ENCODE measurements at places on chromosomes 3 and 15.

DNA sequence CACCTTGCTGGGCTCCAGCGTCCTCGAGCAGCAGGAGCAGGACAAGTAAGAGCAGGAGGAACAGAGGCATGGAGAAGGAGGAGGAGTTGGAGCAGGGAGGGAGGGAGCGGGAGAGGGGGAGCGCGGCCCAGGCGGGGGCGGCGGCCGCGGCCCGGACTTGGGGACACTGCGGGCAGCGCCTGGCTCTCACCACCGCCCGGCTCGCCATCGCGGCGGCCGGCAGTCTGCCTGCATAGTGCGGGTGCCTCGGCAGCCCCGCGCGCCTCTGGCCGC is 440 bp downstream of the DCBLD2 start:
- peak; percentile 74 for DNase-seq

DNA sequence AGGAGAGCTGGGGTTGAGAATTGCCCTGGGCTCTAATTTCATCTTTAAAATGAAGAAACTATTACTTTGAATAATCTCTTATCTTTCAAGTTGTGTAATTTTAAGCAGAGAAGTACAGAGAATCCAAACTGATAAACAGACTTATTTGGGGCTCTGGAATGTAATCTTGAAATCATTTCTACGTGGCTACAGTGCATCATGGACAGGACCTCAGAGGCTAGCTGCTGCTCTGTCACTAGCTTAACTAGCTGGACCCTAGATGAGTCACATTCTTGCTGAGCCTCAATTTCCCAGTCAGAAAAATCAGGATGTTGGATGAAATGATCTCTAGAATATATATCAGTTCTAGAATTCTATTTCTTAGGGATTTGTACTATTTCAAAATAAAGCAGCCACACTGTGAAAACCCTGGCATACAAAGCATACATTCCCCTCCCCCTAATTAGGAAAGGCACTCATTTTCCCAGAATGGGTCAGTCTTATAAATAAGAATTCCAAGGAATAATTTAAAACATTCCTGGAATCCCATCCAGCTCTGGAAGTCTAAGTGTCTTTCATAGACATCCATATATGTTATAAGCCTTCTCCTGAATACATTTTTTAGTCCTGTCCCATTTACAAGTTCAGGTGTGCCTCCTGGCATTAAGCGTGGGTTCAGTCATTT is 47.2 kb downstream of the RASGRP1 start:
- no peak for DNase-seq

GRCh38 chr15:84702961-84703482 is 12.9 kb downstream of the SEC11A start:
- no peak for DNase-seq

DNA sequence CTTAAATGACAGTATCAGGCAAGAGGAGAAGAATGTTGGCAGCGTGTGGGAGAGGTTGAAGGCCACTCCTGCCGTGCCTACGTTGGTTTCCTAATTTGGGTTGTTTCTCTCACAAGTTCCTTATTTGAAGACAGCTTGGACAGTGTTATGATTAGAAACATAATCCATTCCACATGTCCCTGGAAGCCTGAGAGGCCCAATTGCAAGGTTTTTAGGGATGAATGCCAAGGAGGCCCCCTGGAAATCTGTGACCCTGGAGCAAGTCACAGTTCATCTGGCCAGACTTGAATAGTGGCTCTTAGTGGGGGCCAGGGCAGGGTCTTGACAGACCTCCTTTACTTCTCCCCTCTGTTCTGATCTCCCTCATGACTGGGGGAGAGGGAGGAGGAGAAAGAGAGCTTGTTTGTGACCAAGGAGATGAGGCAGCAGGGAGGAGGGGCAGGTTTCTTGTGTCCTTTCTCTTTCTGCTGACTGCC is 584.4 kb upstream of the TBL1XR1 start:
- DNase-seq, result peak; percentile 74

GRCh38 chr15:65979316-65979715 is 110.0 kb downstream of the RAB11A start:
- no peak for DNase-seq

GRCh38 chr15:96858694-96859093 is 528.2 kb downstream of the NR2F2 start:
- peak; percentile 54 for DNase-seq

- DNase-seq, result no peak
These were observed 1333.0 kb downstream of the ROBO1 start for GRCh38 chr3:78434801-78435200.

DNA sequence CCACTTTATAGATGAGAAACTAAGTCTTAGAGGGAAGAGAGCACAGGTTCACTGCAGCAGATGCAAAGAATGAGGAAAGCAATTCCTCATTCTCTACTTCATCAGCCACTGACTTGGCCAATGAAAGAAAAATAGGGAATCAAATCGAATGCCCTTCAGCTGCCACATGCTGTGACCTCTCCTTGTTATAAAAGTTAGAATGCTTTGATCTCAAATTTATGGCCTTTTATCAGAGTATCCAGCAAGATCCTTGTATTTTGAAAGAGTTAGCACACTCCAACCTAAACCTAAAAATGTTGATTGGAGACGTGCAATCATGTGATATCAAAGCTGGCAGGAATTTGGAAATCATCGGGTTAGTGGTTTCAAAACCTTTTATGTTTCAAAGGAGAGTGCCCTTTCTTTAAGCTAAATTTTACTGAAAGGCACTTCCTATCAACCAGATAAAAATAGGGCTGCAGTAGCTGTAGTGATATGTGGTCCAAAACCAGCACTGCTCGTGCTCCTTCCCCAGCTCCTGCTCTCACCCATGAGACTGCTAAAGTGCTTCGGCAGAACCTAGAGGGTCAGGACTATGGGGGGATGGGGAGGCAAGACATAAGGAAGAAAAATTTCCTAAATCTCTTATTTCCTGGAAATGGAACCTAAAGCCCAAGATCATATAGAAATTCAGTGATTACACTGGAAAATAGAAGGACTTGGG is 617.0 kb downstream of the PYDC2 start:
- no peak for DNase-seq

DNA sequence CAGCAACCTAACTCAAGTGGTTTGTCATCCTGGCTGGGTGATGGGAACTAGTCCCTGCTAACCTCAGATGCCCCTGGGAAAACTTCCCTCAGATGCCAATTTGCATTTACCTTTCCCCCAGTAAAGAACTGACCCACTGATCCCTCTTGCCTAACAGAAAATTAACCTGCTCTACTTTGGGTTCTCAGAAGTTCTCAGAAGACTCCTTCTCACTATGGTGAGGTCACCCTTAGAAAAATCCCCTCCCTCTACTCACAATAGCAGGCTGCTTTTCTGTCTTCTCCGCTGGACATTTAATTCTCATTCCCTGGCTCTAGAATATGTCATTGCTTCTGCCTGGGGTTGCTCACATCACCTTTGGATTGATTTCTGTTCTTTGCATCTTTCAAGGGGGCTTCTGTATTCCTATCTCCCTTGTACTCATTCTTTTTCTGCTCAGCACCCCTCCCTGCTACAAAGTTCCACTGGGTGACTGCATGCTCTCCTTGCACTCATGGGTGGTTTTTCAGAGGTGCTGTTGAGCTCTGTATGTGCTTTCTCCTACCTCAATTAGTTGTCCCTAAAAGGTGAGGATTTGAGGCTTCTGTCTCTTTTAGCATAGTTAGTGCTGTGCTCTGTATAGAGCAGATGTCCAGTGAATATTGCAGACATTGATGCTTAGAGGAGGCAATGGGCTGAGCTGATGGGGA is 869 bp downstream of the PLA1A start:
- DNase-seq, result no peak

GRCh38 chr3:100169201-100169920 is 55.1 kb upstream of the FILIP1L start:
- peak; percentile 44 for DNase-seq

- DNase-seq, result no peak
These were observed 90.9 kb downstream of the MBNL1 start for GRCh38 chr3:152359385-152360248.

DNA sequence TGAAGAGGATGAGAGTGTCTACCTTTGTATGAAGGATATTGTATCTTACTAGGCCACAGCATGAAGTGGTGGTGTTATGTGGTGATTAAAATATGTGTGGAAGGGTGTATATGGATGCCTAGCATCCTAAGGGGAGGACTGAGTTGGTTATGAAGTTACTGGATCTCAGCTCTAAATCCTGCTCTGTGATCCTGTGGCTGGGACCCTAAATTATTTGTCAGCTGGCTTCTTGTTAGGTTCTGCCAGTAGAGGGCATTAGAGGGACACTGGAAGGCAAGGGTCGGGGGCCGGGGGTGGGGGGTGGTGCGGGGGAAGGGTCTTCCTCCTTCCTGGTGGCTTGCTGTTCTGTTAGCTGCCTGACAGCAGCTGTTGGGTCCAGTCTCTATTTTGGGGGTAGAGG is 34.9 kb downstream of the MORF4L1 start:
- DNase-seq, result no peak

- no peak for DNase-seq
These were observed 3.4 kb downstream of the CLDND1 start for GRCh38 chr3:98519351-98519750.

DNA sequence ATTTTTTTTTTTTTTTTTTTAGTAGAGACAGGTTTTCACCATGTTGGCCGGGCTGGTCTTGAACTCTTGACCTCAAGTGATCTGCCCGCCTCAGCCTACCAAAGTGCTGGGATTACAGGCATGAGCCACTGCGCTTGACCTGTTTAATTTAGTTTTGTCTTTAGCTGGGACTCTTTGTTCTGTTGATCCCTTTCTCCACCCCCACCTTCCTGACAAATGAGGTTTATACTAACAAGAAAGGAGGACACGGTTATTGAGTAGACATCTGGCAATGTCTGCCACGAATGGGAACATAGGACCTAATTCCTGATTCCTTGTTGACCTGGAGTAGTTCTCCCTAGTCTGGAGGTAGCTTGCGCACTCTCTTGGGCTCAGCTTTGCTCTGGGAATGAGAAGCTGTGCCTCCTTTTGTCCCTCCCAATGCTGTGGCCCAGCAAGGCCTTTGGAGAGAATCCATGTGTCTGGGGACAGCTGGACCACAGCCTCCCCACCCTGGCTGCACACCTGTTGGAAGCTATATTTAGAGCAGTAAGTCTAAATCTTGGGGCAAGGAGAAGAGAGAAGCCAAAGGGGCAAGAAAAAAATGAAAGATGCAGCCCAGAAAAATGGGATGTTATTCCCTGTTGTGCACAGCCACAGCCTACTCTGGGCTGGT is 53.2 kb upstream of the ADPGK start:
- DNase-seq, result peak; percentile 43

DNA sequence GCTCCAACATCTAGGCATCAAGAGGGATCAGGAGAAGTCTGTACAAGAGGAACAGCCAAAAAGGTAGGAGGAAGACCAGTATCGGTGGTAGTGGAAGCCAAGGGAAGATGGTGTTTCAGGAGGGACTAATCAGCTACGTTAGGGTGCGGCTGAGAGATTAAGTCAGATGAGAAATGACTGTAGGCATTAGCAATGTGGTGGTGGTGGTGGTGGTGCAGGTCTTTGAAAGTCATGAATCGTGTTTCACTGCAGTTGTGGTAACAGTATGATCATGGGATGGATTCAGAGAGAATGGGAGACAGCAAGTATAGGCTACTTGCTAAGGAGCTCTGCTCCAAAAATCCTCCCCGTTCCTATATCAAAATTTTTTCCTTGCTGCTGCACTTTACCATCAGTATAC is 35.5 kb downstream of the ASTE1 start:
- no peak for DNase-seq

GRCh38 chr3:130854208-130854864 is 39.5 kb upstream of the ATP2C1 start:
- DNase-seq, result no peak

GRCh38 chr3:4574426-4574965 is 81.3 kb downstream of the ITPR1 start:
- no peak for DNase-seq

DNA sequence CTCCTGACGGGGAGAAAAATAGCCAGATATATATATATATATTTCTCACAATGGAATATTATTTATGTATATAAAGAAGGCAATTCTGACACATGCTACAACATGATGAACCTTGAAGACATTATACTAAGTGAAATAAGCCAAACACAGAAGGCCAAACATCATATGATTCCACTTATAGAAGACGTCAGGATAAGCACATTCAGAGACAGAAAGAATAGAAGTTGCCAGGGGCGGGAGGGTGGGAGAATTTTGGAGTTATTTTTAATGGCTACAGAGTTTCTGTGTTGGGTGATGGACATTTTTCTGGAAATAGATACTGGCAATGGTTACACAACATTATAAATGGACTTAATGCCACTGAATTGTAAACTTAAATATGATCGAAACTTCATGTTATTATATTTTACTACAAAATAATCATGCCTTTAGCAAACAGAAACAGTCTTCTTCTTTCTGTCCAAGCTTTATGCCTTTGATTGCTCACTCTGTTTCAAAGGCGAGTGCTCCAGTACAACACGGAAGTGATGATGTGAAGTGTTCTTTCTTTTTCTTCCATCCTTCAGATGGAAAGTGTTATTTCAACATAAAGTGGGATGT is 514.0 kb downstream of the OCA2 start:
- no peak for DNase-seq

DNA sequence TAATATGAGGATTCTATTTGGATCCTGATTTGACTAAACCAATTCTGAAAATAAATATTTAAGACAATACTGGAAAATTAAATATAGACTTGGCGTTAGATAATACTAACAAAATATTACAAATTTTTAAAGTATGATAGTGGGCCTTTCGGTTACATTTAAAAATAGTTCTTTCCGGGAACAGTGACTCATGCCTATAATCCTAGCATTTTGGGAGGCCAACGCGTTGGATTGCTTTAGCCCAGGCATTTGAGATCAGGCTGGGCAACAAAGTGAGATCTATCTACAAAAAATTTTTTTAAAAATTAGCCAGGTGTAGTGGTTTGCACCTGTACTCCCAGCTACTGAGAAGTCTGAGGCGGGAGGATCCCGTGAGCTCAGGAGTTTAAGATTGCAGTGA is 30.3 kb upstream of the GADL1 start:
- DNase-seq, result no peak

- no peak for DNase-seq
These were observed 6.3 kb upstream of the BBX start for GRCh38 chr3:107516475-107516874.

DNA sequence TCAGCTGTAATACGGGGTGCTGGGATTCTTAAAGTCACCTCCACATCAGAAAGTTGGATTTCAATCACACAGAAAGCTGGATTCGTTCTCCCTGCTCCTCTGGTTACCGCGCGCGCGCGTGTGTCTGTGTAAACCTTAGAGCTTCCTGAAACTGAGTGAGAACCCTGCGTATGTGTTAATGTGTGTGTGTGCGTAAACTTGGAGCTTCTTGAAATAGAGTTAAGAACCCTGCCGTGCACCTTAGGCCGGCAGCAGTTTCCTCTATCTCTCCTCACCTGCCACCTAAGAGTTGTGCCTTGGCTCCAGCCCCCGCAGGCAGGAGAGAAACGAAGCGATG is 531 bp downstream of the LZTFL1 start:
- DNase-seq, result no peak

- peak; percentile 84 for DNase-seq
These were observed at the start of gene PLXND1 for GRCh38 chr3:129606636-129607390. TSS of gene PLXND1 (minus strand) at chr3:129606676. CDS start at chr3:129606639, 37 bp downstream.

- DNase-seq, result peak; percentile 61
These were observed 200.3 kb downstream of the ADAMTS17 start for GRCh38 chr15:100141311-100142001.

DNA sequence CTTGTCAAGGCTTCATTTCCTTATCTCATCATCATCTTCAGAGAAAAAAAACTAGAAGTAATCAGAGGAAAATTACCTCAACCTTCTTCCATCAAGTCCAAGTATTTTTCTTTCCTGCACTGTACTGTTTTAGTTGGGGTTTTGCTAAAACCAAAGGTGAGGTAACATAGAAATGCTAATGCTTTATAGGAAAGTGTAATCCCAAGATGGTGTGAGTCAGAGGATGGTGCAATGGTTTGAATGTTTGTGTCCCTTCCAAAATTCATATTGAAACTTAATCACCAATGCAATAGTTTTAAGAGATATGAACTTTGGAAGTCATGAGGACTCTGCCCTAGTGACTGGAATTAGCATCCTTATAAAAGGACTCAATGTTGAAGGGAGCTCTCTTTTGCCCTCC is 79.5 kb downstream of the KBTBD8 start:
- no peak for DNase-seq
